ENCODE measurements at places on chromosomes 3 and 15. TPM values are rescaled to one million over a fixed set of nuclear protein-coding genes. Genes with fewer than 3 reads are reported as not detected.

DNA sequence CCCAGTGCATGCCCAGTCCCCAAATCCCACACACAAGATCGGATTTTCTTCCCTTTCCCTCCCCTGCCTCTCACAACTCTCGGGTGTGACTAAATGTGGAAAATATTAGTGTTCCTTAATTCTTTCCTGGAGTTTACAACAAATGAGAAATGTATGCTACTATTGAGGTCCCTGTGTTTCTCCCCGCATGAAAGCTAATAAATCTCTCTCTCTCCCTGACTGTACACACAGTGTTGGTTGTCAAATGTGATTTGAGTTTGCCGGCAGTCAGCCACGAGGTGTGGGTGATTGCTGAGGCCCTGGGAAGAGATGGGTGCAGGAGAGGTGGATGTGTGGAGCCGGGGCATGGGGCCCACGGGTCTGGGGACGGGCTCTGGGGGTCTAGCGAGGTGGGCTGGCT lies 161.4 kb upstream of the IQSEC1 start:
- no peak for DNase-seq

Gene CAMP
- not detected for total RNA-seq

DNA sequence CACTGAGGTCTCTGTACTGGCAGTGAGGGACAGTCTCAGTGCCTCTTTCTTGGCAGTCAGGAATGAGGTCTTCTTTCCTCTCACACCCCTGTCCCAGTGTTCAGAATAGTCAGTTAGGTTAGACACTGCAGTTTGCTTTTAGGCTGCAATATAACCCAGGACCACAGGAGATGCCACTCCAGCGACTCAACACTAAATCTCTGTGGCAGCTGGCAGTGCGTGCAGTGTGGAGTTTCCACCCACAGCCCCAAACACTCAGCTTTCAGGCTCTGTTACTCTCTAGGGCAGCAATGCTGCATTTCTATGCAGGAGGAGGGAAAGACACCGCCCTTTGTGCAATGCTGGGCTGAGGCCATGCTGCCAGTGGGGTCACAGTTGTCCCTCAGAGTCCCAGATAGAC lies 150.2 kb upstream of the SUCLG2 start:
- DNase-seq: no peak

DNA sequence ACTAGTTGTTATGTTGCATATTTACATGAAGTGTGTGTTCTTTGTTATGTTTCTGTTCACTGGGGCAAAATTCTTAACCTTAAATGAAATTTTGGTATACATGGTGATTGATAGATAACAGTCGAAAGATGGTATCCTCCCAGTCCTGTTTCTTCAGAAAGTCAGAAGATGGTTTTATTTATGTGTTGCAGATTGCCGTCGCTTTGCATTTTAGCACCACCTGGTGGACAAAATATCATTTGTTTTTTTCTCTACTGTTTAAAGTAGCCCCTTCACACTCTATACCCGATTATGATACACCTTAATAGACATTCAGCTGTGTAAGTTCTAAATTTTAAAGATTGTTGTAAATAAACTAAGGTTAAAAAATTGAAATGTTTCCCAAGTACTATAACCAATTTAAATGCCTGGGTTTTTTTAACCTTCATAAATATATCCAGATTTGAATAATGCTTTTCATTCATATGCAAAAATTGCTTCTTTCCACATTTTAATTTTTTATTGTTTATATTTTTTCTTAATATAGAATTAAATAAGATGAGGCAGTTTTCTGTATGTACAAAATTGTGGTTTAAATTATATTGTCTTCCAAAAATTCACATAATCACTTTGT lies 152.2 kb downstream of the ALCAM start:
- DNase-seq: no peak

Gene TMEM39A
- total RNA-seq: 58.0 TPM

- no peak for DNase-seq
These were observed 110.2 kb downstream of the ATP1B3 start for GRCh38 chr3:141986548-141987107.
